Activated CD4-positive, alpha-beta T cell treated with anti-CD3 and anti-CD28 coated beads, Interleukin-2, amount 10 ng/mL, durations not matched to agents 24 days and 14 days (primary cell): ENCODE measurements at places on chromosomes 3 and 15. TPM values are rescaled to one million over a fixed set of nuclear protein-coding genes. Genes with fewer than 3 reads are reported as not detected.

Gene SRGAP3
- 0.40 and 0.45 TPM in 2 replicates for total RNA-seq

Gene AHSG
- not detected in 2 replicates for total RNA-seq

Gene STRIT1
- total RNA-seq: not detected in 2 replicates

Gene WDR93
- total RNA-seq: not detected in 2 replicates

Gene PRR20G
- total RNA-seq: not detected in 2 replicates

Gene GOLGA6D
- total RNA-seq: not detected in 2 replicates

Gene TLR9
- total RNA-seq: 0.17 and 0.42 TPM in 2 replicates

Gene GALNT15
- not detected in 2 replicates for total RNA-seq

Gene SLC28A1
- not detected in 2 replicates for total RNA-seq
